ENCODE measurements at places on chromosomes 3 and 15. TPM values are rescaled to one million over a fixed set of nuclear protein-coding genes. Genes with fewer than 3 reads are reported as not detected.

Gene NR1I2
- not detected for total RNA-seq

Gene FILIP1L
- total RNA-seq, result 19.5 TPM

Gene CFAP44
- total RNA-seq, result 5.5 TPM

Gene PLA2G4E
- under 0.01 TPM for total RNA-seq

Gene ABHD10
- 42.9 TPM for total RNA-seq

Gene GOLGA6D
- not detected for total RNA-seq

Gene KLHL6
- total RNA-seq, result not detected

Gene TTLL13
- total RNA-seq, result not detected

Gene ACOX2
- total RNA-seq, result 26.5 TPM

Gene LINGO1
- not detected for total RNA-seq

Gene DET1
- 8.1 TPM for total RNA-seq

Gene DISP2
- 2.2 TPM for total RNA-seq

Gene PPARG
- 45.4 TPM for total RNA-seq

Gene DENND4A
- 28.4 TPM for total RNA-seq

Gene SPTSSB
- 0.58 TPM for total RNA-seq

Gene THBS1
- total RNA-seq, result 2,470 TPM

Gene P2RY13
- total RNA-seq, result not detected

Gene GP9
- not detected for total RNA-seq

Gene PCLAF
- 66.8 TPM for total RNA-seq

Gene HIGD2B
- total RNA-seq, result not detected

Gene SOX2
- not detected for total RNA-seq

Gene KLF15
- 4.1 TPM for total RNA-seq

Gene ZNF860
- 1.0 TPM for total RNA-seq

Gene SH3GL3
- total RNA-seq, result 0.29 TPM

Gene ADIPOQ
- total RNA-seq, result under 0.01 TPM

Gene KIAA1143
- 17.7 TPM for total RNA-seq

Gene TNFAIP8L3
- 47.5 TPM for total RNA-seq

Gene TLR9
- total RNA-seq, result under 0.01 TPM

Gene FBXW12
- 0.15 TPM for total RNA-seq

Gene GOLIM4
- total RNA-seq, result 69.0 TPM

Gene TTC14
- total RNA-seq, result 41.6 TPM

Gene SLC30A4
- total RNA-seq, result 10.8 TPM

Gene CP
- total RNA-seq, result 0.33 TPM
